ENCODE measurements at places on chromosomes 16 and 17.

DNA sequence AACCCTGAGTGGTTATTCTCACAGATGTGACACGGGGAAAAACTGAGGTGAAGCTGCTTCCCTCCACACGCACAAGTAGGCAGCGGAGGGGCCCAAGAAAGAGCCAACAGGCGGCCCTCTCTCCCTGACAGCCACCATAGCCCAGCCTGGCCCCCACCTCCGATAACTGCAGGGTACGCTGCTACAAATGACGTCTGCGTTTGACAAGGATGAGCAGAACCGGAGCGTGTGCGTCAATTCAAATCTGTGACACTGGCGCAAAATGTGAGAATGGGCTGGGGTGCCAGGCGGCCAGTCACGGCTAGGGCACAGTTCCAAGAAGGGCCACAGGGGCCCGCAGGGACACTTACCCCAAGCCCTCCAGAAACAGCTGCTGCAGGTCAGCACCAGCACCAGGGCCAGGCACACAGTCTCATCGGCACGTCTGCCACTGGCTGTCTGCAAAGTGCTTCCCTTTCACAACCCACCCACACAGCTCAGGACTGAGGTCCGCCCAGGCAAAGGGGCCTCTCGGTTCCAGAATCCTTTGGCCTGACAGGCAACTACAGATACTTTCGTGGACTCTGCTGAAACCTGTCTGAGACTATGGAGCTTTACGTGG lies 14.4 kb downstream of the AXIN1 start:
- no peak for DNase-seq

GRCh38 chr16:84868829-84869472 lies 49.2 kb downstream of the CRISPLD2 start:
- DNase-seq = no peak

- DNase-seq = no peak
Measured at GRCh38 chr16:71359431-71359830, 908 bp downstream of the CALB2 start.

DNA sequence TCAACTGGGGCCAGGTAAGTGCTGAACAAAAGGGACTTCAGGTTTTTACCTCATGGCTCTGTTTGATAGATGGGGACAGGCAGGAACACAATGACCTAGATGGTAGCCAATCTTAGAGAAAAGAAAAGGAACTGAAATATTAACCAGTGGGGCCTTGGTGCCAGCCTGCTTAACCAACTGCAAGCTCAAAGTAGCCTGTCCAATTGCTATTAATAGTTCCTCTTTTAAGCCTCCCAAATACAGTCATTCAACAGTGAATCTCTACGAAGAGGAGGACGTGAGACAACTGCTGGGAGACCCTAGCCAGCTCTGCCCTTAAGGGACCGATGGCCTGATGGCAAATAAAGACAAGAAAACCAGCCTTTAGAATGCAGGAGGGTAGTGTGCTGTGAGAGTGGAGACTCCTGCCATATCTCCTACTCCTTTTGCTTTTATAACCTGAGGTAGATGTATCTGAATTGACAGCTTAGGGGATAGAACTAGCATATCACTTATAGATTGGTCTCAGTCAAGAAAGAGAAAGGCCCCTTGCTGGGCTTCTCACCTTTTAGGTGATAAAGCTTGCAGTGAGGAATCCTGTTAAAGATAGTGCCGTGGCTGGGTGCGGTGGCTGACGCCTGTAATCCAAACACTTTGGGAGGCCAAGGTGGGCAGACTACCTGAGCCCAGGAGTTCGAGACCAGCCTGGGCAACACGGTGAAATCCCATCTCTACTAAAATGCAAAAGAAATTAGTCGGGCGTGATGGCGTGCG lies 28.3 kb downstream of the ARSG start:
- DNase-seq = no peak

DNA sequence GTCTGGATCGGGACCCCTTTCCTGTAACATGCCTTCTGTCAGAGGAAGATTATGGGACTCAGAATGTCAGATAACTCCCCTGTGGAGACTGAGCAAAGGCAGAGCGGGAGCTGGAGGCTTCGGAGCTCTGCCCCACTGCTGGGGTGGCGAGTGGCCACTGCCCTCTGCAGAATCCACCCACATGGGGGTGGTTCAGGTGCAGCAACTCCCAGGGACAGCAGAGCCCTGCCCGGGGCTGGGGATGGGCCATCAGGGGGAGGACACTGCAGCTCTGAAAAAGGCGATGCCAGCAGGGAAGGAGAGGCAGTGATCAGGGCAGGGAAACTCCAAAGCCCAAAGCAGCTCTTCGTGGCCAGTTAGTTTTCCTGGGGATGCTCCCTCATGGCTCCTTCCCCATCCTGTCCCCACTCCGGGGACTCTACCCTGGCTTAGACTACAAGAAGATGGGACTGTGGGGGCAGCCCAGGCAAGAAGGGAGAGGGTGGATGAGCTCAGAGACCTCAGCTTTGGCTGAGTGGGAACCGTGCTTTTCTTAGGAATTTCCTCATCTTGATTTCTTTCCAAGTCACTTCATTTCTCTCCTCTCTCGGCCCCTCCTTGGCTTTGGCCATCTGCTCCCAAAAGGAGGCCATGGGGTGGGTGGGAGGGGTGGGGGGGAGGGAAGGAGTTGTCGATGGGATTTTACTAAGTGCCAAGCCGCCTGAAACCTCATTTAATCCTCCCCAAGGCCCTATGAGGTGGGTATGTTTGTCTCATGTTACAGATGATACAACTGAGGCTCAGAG lies 4.0 kb downstream of the CA4 start:
- no peak for DNase-seq

DNA sequence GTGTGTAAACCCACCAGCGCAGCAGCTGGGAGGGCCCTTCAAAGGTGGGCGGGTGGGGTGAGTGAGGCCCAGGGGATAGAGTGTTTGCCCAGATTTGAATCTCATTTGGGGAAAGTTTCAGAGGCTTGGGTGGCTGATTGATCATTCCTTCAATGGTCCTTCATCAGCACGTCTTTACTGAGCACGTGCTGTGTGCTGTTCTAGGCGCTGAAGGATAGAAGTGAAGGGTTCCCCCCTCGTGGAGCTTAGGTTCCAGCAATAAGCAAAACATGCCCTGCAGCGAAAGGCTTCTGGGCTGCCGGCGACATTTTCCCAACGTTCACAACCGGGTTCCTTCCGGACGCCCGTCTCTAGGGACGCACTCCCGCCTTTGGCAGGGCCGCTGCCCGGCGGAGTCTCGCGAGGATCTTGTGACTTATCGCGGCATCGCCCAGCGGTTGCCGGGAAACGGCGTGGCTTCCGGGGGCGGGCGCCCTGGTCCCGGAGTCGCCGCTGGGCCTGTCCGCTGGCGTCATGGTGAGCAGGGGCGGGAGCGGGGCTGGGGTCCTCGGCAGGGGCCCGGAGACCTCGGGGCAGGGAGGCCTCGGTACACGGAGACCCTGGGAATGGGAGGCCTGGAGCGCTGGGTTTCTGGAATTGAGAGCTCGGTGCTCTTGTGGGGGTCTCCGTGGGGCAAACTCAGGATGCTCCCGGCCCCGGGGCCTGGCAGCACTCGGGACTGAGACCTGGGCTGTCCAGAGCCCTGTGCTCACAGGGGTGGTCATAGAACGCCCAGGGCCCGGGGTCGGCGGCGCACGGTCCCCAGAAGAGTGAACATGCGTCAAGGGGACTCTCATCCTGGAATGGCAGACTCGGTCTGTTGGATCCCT lies 3.2 kb upstream of the DBNDD1 start:
- peak; percentile 89 for DNase-seq

GRCh38 chr17:63024716-63025115 lies 58.7 kb downstream of the TANC2 start:
- no peak for DNase-seq
